ENCODE measurements at places on chromosomes 2 and 18.

DNA sequence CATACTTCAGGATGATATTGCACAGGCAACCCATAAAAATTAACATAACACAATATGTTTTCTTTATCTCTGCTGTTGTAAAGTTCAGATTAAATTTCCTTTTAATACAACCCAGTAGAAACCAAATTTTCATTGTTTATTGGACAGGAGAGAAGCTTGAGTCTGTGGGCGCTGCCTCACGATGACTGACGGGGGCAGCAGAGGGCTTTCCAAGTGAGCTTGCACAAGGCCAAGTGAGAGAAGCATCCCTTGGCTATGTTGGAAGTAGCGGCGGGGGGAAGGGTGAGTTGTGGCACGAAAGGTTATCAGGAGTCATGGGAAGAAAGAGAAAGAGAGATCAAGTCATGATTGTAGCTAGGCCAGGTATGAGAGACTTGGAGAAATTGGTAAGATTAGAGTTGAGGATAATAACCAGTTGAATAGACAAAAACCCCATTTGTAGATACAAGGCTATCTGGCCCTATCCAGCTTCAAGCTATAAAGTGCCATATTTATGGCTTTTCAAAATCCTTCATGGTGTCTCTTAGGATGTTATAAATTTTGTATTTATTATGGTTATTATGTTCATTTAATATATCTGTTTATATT lies 413.7 kb upstream of the FAM98A start:
- DNase-seq = peak; percentile 26

- DNase-seq = no peak
Measured at GRCh38 chr18:22203035-22203434, 33.6 kb downstream of the GATA6 start.

GRCh38 chr2:96186562-96186961 lies 22.1 kb downstream of the STARD7 start:
- DNase-seq = no peak

DNA sequence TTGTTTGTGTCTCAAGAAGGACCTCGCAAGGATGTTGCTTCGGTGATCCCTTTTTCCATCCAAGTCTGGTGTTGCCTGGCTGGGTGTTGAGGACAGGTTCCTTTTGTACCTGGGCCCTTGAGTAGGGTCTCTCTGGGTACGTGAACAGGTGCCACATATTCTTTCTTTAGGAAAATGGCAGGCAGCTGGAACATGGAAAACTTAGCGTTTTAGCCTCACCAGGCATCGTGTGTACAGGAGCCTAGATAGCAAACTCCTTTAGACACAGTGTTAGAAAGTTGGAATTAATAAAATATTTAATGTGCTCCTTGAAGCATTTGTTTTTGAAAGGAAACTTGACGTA lies 54.3 kb upstream of the RBM44 start:
- no peak for DNase-seq

- no peak for DNase-seq
Measured at GRCh38 chr18:154151-154550, 4.2 kb upstream of the USP14 start.

- DNase-seq = peak; percentile 52
Measured at GRCh38 chr2:224039080-224039769, at the start of gene SERPINE2. TSS of gene SERPINE2 (minus strand) at chr2:224039286. CDS start at chr2:224001900, 37,386 bp downstream.

- DNase-seq = no peak
Measured at GRCh38 chr2:98188351-98189046, 101.5 kb downstream of the VWA3B start.

DNA sequence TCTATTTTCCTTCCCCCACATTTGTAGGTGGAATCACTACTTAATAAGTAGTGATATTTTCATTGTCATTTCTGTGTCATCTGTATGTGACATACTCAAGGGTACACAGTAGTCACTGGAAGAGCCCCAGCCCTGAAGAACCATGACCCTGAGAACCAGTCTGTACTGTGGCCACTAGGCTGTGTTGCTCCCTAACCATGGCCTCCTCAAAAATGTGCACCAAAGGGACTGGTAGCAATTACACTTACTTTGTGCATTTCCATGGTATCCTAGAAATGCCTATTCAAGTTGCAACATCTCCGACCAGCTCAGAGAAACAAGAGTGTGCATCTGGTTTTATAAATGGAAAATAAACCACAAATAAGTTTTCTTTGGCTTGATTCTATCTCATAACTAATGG lies 155.1 kb downstream of the DOCK10 start:
- no peak for DNase-seq

- DNase-seq = no peak
Measured at GRCh38 chr2:38164881-38165280, 88.9 kb upstream of the CYP1B1 start.

GRCh38 chr2:98477036-98477435 lies 32.4 kb downstream of the INPP4A start:
- no peak for DNase-seq

DNA sequence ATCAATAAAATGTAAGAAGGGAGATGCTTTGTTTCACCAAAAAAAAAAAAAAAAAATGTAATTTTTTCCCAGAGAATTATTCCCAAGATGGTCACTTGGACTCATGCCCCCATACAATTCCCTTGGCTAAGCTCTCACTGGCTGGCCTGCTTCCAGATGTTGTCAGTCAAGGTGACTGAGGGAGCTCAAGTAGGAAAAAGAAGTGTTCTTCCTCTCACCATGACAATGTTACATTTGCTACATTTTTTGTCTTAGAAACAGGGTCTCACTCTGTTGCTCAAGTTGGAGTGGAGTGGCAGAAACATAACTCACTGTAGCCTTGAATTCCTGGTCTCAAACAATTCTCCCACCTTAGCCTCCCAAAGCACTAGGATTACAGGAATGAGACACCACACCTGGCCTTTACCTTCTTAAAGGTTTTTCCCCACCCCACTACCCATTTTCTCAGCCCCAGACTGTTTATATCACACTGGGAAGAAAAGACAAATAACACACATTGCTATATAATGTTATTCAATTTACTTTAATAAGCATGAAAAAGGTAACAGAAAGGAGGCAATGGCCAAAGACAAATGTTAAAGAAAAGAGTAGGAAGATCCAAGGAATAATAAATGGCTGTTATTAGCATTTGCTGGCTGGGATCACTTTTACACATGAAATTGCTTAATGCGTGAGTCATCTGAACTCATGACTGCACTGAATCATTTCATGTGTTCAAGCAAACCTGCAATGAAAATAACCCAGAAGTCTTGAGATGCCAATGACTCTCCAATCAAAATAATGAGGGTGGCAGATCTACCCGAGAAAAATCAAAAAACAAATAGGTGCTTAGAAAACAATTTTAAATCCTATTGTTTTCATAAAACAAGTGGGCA lies 45.2 kb downstream of the ACVR1 start:
- DNase-seq = no peak
